Retina (tissue), 1 donor: ENCODE measurements at places on chromosomes 13 and 19.
A peak's percentile ranks its signal among the peaks of the same experiment; 100 is the strongest.

DNA sequence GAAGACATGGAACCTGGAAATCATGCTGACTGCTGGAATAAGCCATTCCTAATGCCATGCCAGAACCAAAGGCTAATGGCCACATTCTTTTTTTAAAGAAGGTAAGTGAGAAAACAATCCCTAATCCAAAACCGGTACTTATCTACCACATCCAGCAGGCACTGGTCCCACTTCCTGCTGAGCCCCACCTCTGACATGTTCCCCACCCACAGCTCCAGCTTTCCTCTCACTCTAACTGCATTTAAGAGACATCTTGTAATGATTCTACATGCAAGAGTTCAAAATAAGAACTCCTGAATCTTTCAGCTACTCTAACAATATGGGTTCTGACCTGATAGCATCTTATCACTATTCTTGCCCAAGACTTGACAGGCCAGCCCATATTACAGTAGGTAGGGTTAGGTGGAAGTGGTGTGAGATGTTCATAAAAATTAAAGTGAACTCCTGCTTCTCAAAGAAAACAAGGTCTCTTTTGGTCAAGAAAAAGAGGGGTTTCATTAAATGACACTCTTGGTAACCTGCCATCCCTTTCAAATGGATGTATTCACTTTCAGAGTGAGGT is 41.9 kb downstream of the N4BP2L2 start:
- DNase-seq: no peak

GRCh38 chr19:33110137-33110910 is 21.6 kb upstream of the WDR88 start:
- no peak for DNase-seq

- no peak for DNase-seq
Observed at GRCh38 chr19:45349126-45349415, 8.5 kb downstream of the KLC3 start.

DNA sequence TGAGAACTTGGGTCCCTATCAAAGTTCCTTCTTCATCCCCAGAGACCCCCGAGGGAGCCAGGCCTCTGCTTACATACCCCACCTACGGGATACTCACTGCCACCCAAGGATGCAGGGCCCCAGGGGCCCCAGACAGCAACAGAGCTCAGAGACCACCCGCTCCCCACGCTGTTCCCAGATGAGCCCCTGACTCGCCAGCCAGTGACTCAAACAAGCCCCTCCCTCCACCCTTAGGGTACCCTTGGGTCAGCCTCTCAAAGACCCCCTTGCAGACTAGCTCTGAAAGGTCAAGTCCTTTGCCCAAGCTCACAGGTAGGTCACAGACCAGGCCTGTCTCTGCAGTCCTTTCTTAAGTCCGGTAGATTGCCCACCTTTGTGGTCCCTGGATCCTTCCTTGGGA is 45.7 kb downstream of the CD320 start:
- no peak for DNase-seq

DNA sequence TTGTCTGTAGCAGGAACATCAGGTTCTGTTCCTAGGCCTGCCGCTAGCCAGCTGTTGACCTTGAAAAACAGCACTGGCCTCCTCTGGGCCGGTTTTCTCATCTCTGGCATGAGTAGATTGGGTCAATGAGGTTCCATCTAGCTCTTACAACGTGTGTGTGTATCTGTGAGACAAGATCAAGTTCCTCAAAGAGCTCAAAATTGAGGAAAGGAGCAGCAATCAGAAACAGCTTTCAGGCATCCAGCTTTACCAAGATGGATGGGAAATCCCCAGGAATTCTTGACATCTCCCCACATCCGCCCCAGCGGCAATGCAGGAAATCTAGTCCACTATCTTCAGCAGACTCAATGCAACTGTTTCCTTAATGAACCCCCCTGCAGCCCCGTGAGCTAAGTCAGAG is 4.9 kb downstream of the FLT1 start:
- DNase-seq: no peak

GRCh38 chr19:30431591-30431990 is 59.4 kb downstream of the ZNF536 start:
- DNase-seq: no peak

DNA sequence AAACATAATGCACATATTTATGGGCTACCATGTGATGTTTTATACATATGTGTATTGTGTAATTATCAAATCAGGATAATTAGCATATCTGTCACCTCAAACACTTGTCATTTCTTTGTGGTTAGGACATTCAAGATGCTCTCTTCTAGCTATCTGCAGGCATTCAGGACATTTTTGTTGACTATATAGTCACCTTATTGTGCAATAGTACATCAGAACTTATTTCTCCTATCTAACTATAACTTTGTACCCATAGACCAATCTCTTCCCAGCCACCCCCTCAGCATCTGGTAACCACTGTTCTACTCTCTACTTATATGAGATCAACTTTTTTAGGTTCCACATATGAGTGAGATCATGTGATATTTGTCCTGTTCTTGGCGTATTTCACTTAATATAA is 20.3 kb downstream of the ZNF420 start:
- no peak for DNase-seq

- DNase-seq: no peak
Observed at GRCh38 chr19:17020385-17020784, 6.2 kb downstream of the CPAMD8 start.

DNA sequence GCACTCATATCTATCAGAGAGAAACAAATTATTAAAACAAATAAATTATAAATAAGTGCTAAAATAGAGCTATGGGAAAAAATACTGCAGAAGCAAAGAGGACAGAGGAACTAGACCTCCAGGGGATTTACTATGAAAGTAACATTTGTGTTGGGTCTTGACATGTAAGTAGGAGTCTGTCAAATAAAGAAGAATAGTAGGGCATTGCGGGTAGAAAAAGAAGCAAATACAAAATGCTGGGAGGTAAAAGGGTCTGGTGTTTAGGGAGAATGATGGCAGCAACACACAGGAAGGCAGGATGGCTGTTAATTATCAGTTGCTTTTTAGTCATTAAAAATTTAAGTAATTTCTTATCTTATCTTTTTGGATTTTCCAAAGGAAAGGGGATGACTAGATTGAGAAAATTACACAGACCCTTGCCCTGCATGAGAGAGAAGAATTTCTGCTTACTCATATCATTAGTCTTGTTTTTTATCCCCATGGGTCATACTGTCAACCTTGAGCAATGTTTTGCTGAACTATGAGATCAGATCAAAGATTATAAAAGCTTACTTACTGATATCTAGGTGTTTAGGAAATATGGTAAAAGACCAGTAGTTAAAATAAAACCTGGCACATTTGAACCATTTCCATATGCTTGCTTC is 472.7 kb downstream of the DIAPH3 start:
- DNase-seq: no peak

GRCh38 chr13:110699148-110700145 is 6.5 kb downstream of the CARS2 start:
- DNase-seq: no peak

- DNase-seq: no peak
Observed at GRCh38 chr19:2343289-2343982, 15.0 kb downstream of the SPPL2B start.

GRCh38 chr19:35013041-35013819 is 13.1 kb downstream of the GRAMD1A start:
- DNase-seq: peak; percentile 85

GRCh38 chr13:62598708-62599107 is 1183.1 kb upstream of the PCDH20 start:
- DNase-seq: no peak

- no peak for DNase-seq
Observed at GRCh38 chr13:48437371-48437770, 24.5 kb upstream of the LPAR6 start.

GRCh38 chr13:97058391-97058790 is 64.1 kb upstream of the OXGR1 start:
- DNase-seq: no peak

DNA sequence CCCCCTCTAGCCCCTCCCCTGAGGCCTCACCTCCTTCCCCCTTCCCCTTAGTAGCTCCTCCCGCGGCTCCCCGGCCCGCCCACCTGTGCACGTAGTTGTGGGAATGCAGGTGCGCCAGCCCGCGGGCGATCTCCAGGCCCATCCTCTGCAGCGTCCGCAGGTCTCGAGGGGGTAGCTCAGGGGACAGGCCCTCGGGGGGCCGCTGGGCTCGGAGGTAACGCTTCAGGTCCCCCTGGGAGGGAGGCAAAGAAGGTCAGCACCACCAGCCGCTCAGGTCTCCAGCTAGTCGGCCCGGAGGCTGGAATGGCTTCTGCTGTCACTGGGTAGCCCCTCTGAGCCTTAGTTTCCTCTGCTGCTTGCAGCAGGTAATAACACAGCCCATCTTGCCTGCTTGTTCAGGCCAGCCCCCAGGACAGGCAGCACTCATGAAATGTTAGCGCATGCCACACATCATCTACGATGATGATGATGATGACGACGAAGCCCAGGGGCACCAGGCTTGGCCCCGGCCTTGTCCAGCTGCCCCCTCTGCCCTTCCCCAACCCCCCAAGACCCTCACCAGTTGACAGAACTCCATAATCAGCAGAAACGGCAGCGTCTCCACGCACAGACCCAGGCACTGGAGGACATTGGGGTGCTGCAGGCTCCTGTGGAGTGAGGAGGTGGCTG is 9.2 kb downstream of the LMTK3 start:
- DNase-seq: no peak

DNA sequence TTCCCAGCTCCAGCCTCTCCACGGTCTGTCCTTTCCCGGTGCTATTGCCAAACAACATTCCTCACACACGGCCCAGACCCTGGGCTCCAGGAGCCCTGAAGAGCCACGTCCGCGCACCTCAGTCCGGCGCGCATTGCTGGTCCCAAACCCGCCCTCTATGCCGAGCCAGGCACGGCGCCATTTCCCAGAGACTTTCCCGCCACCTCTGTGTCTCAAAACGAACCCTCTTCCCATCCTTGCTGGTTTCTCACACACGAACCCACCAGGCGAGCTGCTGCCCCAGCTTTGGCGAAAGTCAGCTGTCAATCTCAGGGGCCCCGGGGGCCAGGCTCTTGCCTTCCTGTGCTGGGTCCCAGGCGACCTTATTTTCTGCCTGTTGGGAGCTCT is 28.0 kb upstream of the F7 start:
- no peak for DNase-seq

- no peak for DNase-seq
Observed at GRCh38 chr19:55212447-55212846, 3.1 kb upstream of the PTPRH start.

DNA sequence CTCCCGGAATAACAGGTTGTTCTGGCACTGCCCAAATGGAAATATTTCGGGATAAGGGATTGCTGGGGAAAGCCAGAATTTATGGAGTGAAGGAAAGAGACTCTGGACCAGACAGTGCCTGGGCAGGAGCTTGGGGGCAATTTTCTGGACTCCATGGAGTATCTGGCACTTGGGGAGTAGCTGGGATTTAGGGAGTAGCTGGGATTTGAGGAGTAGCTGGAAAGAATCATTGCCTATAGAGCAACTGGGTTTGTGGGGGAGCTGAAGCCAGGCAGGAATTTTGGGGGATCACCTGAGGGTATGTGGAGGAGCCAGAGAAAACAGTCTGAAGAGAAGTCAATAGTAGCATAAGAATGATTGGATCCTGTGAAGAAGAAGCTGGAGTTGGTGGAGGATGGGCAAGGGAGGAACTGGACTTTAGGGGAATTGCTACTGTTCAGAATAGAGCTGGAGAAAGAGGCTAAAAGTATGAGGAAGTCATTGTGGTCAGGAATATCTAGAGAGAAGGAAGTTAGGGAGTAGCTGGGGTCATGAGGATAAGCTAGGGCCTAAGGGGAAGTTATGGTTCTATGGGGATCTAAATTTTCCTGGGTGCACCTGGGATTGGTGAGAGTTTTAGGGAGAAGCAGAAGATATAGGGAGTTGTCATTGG is 14.8 kb downstream of the FSD1 start:
- no peak for DNase-seq

- peak; percentile 52 for DNase-seq
Observed at GRCh38 chr19:42113641-42114348, 18.5 kb downstream of the POU2F2 start.

- DNase-seq: no peak
Observed at GRCh38 chr13:112624602-112625430, 36.9 kb upstream of the TUBGCP3 start.

- no peak for DNase-seq
Observed at GRCh38 chr13:51032831-51033230, 78.2 kb downstream of the C13orf42 start.

DNA sequence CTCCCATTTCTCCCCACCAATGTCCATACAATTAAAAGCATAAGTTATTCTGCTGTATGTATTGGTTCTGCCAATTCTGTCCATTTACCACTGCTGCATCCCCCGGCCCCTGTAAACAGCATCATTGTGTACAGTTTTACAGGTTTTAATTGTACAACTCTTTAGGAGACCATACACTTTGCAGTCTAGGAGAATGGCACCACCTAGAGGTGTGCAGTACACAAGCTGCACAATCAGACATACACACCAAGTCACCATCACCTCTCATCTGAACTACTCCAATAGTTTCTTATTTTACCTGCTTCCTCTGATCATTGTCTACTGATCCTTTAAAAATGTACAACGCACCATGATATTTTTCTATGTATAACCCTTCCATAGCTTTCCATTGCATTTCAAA is 855.9 kb upstream of the KLHL1 start:
- no peak for DNase-seq

DNA sequence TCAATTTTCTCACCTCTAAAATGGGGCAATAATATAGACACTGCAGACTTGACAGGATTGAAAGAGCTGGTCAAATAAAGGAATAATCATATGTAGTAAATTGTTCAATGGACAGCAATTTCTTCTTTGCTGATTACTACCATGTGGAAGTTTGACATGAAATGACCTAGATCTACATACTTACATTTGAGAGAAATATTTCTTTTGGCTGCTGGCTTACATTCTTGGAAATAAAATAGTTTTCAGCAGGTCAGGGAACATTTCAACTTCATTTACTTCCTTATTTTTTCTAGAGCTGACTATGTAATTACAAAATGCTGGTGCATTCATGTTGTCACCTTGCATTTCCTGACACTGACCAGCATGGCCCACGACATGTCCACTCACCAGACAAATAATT is 294.6 kb upstream of the MIR17HG start:
- no peak for DNase-seq

GRCh38 chr19:15110418-15110815 is 3.2 kb downstream of the SYDE1 start:
- DNase-seq: no peak

GRCh38 chr13:46961719-46962118 is 64.9 kb upstream of the HTR2A start:
- no peak for DNase-seq

- DNase-seq: no peak
Observed at GRCh38 chr19:10898633-10899032, 27.3 kb downstream of the CARM1 start.

GRCh38 chr13:102203718-102204117 is 198.1 kb downstream of the FGF14 start:
- no peak for DNase-seq
